Esophagus squamous epithelium (tissue), 5 donors: ENCODE measurements at places on chromosomes 2 and 18. TPM values are rescaled to one million over a fixed set of nuclear protein-coding genes. Genes with fewer than 3 reads are reported as not detected.
A peak's percentile ranks its signal among the peaks of the same experiment; 100 is the strongest.

DNA sequence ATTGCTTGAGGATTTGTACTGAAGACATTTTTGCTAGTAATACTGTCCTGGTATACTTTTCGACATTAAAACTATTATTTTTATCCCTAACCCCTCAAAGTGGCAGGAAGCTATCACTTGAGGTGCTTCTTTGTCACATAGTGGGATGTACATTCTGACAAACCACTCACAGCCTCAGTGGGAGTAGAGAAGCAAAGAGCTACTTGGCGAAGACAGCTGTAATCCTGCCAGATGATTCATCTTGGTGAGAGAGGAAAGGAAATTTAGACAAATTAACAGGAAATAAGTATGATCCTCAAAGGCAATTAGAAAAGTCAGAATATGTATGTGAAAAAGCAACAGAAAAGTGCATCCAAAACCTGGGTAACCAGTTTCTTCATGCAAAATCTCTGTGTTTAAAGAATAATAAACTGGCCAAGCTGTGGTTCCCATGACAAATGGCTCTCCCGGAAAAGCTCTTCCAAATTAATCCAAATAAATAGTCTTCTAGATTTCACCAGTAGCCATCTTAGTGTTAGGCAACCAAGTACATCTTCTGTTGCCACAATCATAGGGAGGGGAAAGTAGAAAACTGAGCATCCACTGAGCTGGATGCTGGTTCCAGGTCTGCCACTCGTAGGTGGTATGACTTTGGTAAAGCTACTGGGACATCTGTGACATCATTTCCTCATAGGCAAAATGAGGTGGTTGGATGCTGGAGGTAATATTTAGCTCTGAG is 308.0 kb upstream of the LYPD1 start:
- no peak for DNase-seq
- no peak overlapping the region for H3K27ac ChIP-seq
- H3K36me3 ChIP-seq = no peaks in the 10 kb centered on the region
- no peaks in the 10 kb centered on the region for H3K27me3 ChIP-seq
- H3K4me3 ChIP-seq = no peak overlapping the region
- H3K4me1 ChIP-seq = no peaks in the 10 kb centered on the region

DNA sequence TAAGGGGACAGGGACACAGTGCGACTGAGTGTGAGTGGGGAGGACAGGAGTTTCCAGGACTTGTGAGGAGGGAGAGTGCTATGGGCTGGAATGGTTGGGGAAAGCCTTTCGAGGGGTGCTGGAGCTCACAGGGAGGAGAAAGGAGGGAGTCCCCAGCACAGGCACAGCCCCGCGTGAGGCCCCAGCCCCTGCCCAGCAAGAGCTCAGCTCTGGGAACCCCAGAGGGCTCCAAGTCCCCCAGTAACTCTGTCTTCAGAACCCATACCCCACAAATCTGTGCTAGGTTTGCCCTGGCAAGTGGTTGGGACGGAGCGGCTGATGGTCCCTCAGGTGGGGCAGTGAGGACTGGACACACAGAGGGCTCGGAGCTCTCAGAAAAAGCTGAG is 75.4 kb downstream of the SFXN5 start:
- H3K4me3 ChIP-seq = no peak overlapping the region
- H3K27ac ChIP-seq = no peak overlapping the region
- no peak for DNase-seq
- H3K4me1 ChIP-seq = no peaks in the 10 kb centered on the region
- no peaks in the 10 kb centered on the region for H3K27me3 ChIP-seq
- H3K36me3 ChIP-seq = no peaks in the 10 kb centered on the region

GRCh38 chr2:120204022-120204405 is 19.2 kb downstream of the TMEM185B start:
- no peak overlapping the region for H3K4me3 ChIP-seq
- no peaks in the 10 kb centered on the region for H3K4me1 ChIP-seq
- no peaks in the 10 kb centered on the region for H3K36me3 ChIP-seq
- no peaks in the 10 kb centered on the region for H3K27me3 ChIP-seq

GRCh38 chr2:26913606-26913998 is 56.8 kb upstream of the MAPRE3 start:
- peaks cover 3% of the 10 kb centered on the region for H3K27me3 ChIP-seq
- H3K4me3 ChIP-seq = no peak overlapping the region
- no peaks in the 10 kb centered on the region for H3K4me1 ChIP-seq
- H3K36me3 ChIP-seq = no peaks in the 10 kb centered on the region
- DNase-seq = no peak

GRCh38 chr18:12085786-12086185 is 7.9 kb upstream of the ANKRD62 start:
- no peaks in the 10 kb centered on the region for H3K36me3 ChIP-seq
- no peak for DNase-seq

Gene VIT
- 4.5 TPM for total RNA-seq

- no peaks in the 10 kb centered on the region for H3K27me3 ChIP-seq
- H3K36me3 ChIP-seq = no peaks in the 10 kb centered on the region
- no peak overlapping the region for H3K4me3 ChIP-seq
- H3K4me1 ChIP-seq = peaks cover 13% of the 10 kb centered on the region
Measured at GRCh38 chr18:12637393-12637792, 20.5 kb downstream of the SPIRE1 start.

DNA sequence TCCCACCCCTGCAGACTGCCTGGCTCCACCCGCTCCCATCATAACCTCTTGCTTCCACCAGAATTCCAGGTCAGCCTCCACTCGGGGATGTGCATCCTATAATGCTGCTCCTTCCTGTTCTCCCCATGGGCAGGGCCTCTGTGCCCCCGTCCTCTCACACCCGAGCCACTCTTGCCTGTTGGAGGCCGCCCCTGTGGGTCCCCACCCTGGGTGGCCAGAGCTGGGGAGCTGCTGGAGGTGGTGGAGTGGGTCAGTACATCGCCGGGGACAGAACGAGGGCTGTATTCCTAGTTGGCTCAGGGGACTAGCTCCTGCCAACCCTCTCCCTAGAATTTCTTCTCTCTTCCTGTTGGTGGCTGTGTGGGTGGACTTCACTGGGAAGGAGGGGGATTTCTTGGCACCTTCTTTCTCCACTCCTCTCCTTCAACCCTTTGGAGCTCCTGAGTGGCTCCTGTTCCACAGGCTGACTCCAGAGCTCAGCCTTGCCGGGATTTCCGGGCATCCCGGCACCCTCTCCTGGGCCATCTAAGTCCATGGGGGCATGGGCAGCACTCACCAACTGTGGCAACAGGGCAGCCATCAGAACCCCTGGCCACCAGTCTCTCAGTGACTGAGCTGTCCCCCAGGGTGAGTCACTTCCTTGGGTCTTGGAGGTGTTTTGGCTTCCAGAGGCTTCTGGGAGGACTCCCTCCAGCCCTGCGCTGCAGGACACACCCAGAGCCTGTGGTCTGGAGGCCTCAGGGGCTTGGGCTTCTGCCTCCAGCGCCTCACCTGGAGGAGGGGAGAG is 88.2 kb upstream of the MCFD2 start:
- H3K4me1 ChIP-seq = peaks cover 7% of the 10 kb centered on the region
- DNase-seq = no peak
- peak overlapping the region; percentile 64 for H3K27ac ChIP-seq
- H3K36me3 ChIP-seq = peaks cover 59% of the 10 kb centered on the region

GRCh38 chr18:8516371-8517250 is 92.6 kb upstream of the RAB12 start:
- no peaks in the 10 kb centered on the region for H3K4me1 ChIP-seq
- no peaks in the 10 kb centered on the region for H3K27me3 ChIP-seq
- DNase-seq = no peak
- no peak overlapping the region for H3K4me3 ChIP-seq
- no peaks in the 10 kb centered on the region for H3K36me3 ChIP-seq

GRCh38 chr2:74261204-74261864 is 62.9 kb downstream of the MTHFD2 start:
- no peak overlapping the region for H3K4me3 ChIP-seq
- no peak overlapping the region for H3K27ac ChIP-seq
- H3K4me1 ChIP-seq = peaks cover 4% of the 10 kb centered on the region
- no peaks in the 10 kb centered on the region for H3K27me3 ChIP-seq

GRCh38 chr2:58098254-58099095 is 51.9 kb downstream of the VRK2 start:
- no peak overlapping the region for H3K4me3 ChIP-seq
- no peaks in the 10 kb centered on the region for H3K27me3 ChIP-seq
- no peak overlapping the region for H3K27ac ChIP-seq

DNA sequence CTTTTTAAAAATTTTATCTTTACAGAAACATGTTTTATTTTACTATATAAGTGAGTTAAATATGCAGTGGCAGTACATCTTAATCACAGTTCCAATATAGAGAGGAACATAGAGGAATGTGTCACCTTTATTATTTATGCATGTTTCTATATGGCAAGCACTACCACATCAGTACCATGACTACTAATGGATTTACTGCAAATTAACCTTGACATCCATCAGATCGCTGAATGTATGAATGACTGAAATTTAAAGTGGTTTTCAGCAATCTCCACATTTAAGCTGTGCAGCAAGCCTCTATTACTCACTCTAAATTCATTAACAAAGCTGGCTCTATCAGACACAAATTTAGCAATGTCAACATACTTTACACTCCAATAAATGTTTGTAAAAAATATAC is 790.6 kb downstream of the NRXN1 start:
- H3K27me3 ChIP-seq = no peaks in the 10 kb centered on the region
- H3K36me3 ChIP-seq = no peaks in the 10 kb centered on the region
- no peak overlapping the region for H3K27ac ChIP-seq
- DNase-seq = no peak

- no peak overlapping the region for H3K4me3 ChIP-seq
- DNase-seq = no peak
- peaks cover 38% of the 10 kb centered on the region for H3K4me1 ChIP-seq
- H3K27me3 ChIP-seq = no peaks in the 10 kb centered on the region
- no peaks in the 10 kb centered on the region for H3K36me3 ChIP-seq
Measured at GRCh38 chr2:149731079-149731478, 143.5 kb upstream of the MMADHC start.

Gene EIF2AK2
- 13.1 TPM for total RNA-seq

- H3K27me3 ChIP-seq = no peaks in the 10 kb centered on the region
- no peak for DNase-seq
- H3K4me1 ChIP-seq = peaks cover 12% of the 10 kb centered on the region
- no peak overlapping the region for H3K27ac ChIP-seq
- no peaks in the 10 kb centered on the region for H3K36me3 ChIP-seq
Measured at GRCh38 chr2:85088921-85089320, 44.3 kb upstream of the TCF7L1 start.

DNA sequence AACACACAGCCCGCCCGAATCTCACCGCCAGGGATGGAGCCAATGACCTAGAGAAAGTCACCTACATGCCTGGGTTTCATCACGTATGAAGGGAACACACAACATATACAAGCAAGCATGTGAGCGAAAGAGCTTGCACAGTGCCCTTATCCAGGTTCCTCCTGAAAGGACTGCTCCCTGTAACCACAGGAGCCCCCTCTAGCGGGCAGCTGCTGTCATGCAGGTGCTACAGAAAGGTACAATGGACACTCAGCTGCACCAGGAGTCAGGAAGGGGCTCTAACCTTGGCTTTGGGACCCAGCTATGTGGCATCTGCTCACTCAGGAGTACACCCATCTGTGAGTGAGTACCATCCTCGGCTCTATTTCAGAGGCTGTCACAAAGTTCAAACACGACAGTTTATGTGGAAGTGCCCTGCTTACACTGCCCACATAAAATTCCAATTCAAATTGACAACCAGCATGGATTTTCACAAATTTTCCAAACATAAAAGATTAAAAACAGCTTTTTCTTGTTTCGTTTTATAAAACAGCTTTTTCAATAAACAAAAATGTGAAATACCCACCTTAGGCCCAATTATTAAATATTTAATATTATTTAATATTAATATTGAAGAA is 3.5 kb downstream of the NDUFA10 start:
- peaks cover 25% of the 10 kb centered on the region for H3K36me3 ChIP-seq
- no peak overlapping the region for H3K4me3 ChIP-seq
- no peak overlapping the region for H3K27ac ChIP-seq
- DNase-seq = no peak
- H3K27me3 ChIP-seq = no peaks in the 10 kb centered on the region

Gene BMP10
- not detected for total RNA-seq
